ENCODE measurements at places on chromosomes 13 and 19. TPM values are rescaled to one million over a fixed set of nuclear protein-coding genes. Genes with fewer than 3 reads are reported as not detected.

DNA sequence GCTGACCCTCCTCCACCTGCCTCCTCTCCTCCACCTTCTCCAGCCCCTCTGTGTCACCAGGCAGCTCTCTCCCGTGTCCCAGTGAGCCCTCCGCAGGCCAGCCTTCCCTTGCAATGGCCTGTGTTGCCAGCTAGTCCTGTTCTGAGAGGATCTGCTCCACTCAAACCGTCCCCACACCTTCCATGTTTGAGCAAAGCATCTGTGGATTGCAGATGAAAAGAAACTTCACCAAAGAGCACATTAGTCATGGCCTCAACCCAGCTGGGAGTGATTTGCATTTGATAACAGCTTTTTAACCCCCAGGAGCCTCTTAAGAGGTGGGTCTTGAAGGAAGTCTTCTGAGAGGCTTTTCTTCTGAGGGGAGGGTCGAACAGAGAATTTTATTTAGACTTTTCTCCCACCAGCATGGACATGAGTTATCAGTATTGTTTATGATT, 72.8 kb downstream of the COL4A2 start:
- H3K4me1 ChIP-seq: no peaks in the 10 kb centered on the region
- H3K27ac ChIP-seq: no peak overlapping the region
- H3K27me3 ChIP-seq: no peaks in the 10 kb centered on the region
- no peak for DNase-seq

DNA sequence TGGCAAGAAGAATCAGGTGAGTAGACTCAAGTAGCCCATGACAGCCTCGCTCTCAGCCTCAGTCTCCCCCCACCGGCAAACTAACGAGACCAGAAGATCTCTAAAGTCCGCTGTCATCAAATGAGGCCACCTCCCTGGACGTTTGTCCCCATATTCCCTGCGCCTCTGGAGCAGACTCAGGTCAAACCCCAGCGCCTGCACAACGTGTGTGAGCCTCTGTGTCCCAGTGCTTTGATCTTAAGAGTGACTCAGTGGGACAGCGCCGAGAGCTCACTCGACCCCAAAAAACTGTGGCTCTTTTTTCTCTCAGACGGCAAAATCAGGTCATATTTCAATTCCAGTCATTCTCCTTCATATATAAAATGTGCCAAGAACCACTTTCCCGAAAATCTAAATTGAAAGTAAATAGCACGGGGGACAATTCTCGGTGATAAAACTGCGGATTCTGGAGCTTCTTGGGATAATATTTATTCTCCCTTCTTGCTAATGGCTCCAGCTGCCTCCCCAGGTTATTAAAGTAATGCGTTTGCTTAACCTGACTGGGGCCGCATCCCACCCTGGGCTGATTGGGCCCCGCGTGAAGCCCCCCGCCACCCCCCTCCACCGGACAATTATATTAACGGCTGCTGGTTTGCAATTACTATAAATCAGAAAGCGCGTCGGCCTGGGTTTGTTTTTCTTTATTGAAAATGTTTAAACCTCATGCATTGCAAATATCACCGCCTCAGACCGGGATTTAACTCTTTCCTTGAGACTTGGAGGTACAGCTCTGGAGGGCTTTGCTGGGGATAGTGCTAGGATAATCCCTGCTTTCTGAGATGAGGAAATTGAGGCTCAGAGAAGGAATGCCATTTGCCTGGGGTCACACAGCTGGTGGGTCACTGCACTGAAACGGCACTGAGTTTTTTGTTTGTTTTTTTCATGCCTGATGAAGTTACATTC, 37.5 kb upstream of the ZNRF4 start:
- no peaks in the 10 kb centered on the region for H3K4me1 ChIP-seq
- H3K36me3 ChIP-seq: no peaks in the 10 kb centered on the region
- H3K4me3 ChIP-seq: no peak overlapping the region
- no peak overlapping the region for H3K27ac ChIP-seq

DNA sequence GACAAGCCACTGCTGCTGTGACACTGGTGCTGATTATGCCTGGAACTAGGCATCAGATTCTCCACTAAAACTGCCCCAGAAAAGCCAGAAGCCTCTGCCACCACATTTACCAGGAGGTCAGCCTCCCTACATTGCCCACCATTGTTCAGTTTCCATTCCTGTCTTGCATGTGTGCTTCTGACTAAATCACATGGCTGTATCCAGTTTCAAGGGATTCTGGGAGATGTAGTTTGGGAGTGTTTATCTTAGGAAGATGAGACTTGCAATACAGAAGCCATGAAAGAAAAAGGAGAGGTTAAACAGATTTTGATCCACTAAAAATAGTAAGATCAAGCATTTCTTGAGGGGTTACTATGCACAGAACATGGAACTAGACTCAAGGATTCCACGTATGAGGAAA, 40.7 kb upstream of the SERPINE3 start:
- H3K4me3 ChIP-seq: no peak overlapping the region
- no peak for DNase-seq
- no peaks in the 10 kb centered on the region for H3K36me3 ChIP-seq
- no peak overlapping the region for H3K27ac ChIP-seq
- H3K4me1 ChIP-seq: no peaks in the 10 kb centered on the region

DNA sequence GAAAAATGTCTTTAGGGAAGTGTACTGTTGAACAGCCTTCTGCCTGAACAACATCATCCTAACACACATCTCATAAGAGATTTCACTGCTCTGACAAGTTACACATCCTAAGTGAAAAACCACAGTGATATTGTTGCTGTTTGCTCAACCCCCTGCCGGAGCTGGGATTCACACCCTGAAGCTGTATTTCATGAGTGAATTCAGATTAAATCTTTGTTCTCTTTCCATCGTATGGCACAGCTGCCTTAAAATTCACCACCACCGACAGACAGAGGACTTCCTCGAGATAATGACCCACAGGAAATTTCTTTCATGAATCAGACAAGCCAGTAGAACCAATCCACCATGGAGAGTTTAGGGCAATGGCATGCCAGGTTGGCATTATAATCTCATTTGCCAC, 280.8 kb downstream of the DCT start:
- no peak overlapping the region for H3K4me3 ChIP-seq
- no peak overlapping the region for H3K27ac ChIP-seq
- DNase-seq: no peak
- H3K27me3 ChIP-seq: no peaks in the 10 kb centered on the region
- no peaks in the 10 kb centered on the region for H3K4me1 ChIP-seq
- H3K36me3 ChIP-seq: no peaks in the 10 kb centered on the region

GRCh38 chr13:36214163-36214921, at the start of gene SOHLH2:
SOHLH2 (minus strand) TSS chr13:36214556; CDS start chr13:36214526, 30 bp downstream.
- no peaks in the 10 kb centered on the region for H3K27me3 ChIP-seq
- H3K36me3 ChIP-seq: no peaks in the 10 kb centered on the region
- no peak within 1 kb of the TSS for H3K27ac ChIP-seq
- no peaks in the 10 kb centered on the region for H3K4me1 ChIP-seq
- H3K4me3 ChIP-seq: no peak within 1 kb of the TSS

DNA sequence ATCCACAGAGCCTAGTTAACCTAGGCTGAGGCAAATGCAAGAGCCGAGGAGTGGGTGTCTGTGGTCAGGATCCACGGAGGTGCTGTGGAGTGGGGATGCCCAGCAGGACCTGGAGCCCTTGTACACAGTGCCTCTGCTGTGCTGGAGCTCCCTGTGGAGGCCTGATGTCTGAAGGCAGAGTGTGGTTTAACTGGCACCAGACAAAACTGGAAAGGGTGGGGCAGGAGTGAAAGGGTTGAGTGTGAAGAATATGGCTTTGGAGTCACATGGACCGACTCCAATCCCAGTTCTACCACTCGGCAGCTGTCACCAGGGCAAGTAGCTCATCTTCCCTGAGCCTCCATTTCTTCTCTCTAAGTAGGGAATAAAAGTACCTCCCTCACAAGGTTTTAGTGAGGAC, 60.3 kb upstream of the GPR12 start:
- H3K27ac ChIP-seq: no peak overlapping the region
- no peaks in the 10 kb centered on the region for H3K27me3 ChIP-seq
- H3K4me1 ChIP-seq: no peaks in the 10 kb centered on the region

- no peaks in the 10 kb centered on the region for H3K27me3 ChIP-seq
- no peaks in the 10 kb centered on the region for H3K36me3 ChIP-seq
- H3K4me1 ChIP-seq: peaks cover 7% of the 10 kb centered on the region
- H3K4me3 ChIP-seq: no peak overlapping the region
Observed at GRCh38 chr13:75505327-75505726, 23.4 kb upstream of the TBC1D4 start.

GRCh38 chr19:37719927-37720265, 335 bp upstream of the ZNF607 start:
- no peak for DNase-seq
- H3K4me1 ChIP-seq: peaks cover 10% of the 10 kb centered on the region
- no peaks in the 10 kb centered on the region for H3K36me3 ChIP-seq
- H3K4me3 ChIP-seq: peak overlapping the region; percentile 85
- peak overlapping the region; percentile 67 for H3K27ac ChIP-seq
- H3K27me3 ChIP-seq: no peaks in the 10 kb centered on the region

GRCh38 chr13:73158851-73159250, 100.0 kb downstream of the KLF5 start:
- no peaks in the 10 kb centered on the region for H3K36me3 ChIP-seq
- H3K4me1 ChIP-seq: no peaks in the 10 kb centered on the region
- no peaks in the 10 kb centered on the region for H3K27me3 ChIP-seq
- no peak overlapping the region for H3K4me3 ChIP-seq
- no peak for DNase-seq

GRCh38 chr19:50008532-50008931, 16.6 kb downstream of the VRK3 start:
- H3K27me3 ChIP-seq: no peaks in the 10 kb centered on the region
- no peaks in the 10 kb centered on the region for H3K36me3 ChIP-seq
- H3K4me3 ChIP-seq: no peak overlapping the region
- peaks cover 16% of the 10 kb centered on the region for H3K4me1 ChIP-seq
- DNase-seq: no peak

GRCh38 chr19:517721-518597, 10.7 kb downstream of the TPGS1 start:
- H3K4me1 ChIP-seq: no peaks in the 10 kb centered on the region
- H3K27me3 ChIP-seq: no peaks in the 10 kb centered on the region
- peaks cover 6% of the 10 kb centered on the region for H3K36me3 ChIP-seq
- no peak for DNase-seq
- no peak overlapping the region for H3K4me3 ChIP-seq

DNA sequence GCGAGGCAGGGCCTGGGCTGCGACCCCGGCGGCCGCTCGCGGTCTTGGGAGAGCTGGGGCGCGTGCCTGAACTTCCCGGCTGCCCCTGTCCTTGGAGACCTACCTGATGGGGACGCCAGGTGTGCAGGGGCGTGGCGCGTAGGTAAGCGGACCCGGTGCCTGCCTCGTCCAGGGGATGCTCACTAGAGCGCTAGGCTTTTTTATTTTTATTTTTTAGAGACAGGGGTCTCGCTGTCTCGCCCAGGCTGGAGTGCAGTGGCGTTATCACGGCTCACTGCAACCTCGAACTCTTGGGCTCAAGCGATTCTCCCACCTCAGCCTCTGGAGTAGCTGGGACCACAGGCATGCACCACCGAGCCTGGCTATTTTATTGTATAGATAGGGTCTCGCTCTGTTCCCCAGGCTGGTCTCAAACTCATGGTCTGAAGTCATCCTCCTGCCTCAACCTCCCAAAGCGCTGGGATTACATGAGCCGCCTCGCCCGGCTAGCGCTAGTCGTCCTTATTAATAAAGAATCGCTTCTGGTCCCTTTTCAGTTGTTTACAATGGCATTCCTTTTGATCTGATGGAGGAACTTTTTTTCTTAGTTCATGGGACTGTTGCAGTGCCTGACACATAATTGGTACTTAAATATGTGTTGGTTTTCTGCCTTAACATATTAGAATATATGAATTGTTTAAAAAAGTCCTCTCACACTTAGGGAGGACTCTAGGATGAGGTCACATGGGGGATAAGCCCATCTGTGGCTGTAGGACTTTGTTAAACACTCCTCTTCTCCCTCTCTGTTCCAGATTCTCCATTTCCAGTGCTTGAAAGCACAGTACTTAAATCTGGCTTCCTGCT, 812 bp downstream of the DPY19L3 start:
- peak overlapping the region; percentile 97 for H3K27ac ChIP-seq
- H3K4me1 ChIP-seq: peaks cover 8% of the 10 kb centered on the region
- DNase-seq: no peak
- peak overlapping the region; percentile 84 for H3K4me3 ChIP-seq

GRCh38 chr13:83881140-83881684, 1.1 kb downstream of the SLITRK1 start:
- H3K27me3 ChIP-seq: peaks cover 72% of the 10 kb centered on the region
- no peak for DNase-seq

GRCh38 chr13:106232681-106233080, 302.8 kb downstream of the EFNB2 start:
- H3K27ac ChIP-seq: no peak overlapping the region
- no peaks in the 10 kb centered on the region for H3K27me3 ChIP-seq
- H3K36me3 ChIP-seq: no peaks in the 10 kb centered on the region
- no peaks in the 10 kb centered on the region for H3K4me1 ChIP-seq
- no peak overlapping the region for H3K4me3 ChIP-seq

DNA sequence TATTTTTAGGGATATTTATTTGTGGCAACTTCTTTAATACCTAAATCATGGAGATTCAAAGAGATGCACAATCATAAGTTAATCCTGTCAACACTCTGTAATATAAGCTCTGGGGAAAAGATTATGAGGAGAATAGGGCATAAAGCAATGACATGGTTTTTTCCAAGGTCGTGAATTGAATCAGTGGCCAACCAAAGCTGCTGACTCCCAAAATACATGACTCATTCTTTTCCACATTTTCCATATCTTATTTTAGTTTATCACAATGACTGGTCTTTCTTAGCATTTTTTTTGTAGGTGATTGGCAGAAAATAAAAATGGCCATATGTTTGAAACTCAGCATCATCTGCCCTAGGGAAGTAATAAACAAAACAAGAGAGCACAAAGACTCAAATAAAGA, 28.5 kb upstream of the RBM26 start:
- H3K27ac ChIP-seq: no peak overlapping the region
- no peaks in the 10 kb centered on the region for H3K36me3 ChIP-seq
- H3K4me3 ChIP-seq: no peak overlapping the region
- no peaks in the 10 kb centered on the region for H3K4me1 ChIP-seq

DNA sequence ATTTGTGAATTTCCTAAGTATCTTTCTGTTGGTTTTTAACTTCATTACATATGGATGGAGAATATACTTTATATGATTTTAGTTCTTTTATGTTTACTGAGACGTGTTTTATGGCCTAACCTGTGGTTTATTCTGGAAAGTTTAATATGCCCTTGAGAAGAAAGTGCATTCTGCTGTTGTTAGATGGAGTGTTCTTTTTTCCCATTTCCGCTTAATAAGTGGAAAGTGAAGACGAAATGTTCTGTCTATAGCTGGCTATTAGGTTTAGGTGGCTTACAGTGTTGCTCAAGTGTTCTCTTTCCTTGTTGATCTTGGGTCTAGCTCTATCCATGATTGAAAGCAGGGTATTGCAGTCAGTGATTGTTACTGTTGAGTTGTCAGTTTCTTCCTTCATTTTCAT, 17.2 kb upstream of the TIMM50 start:
- no peak overlapping the region for H3K27ac ChIP-seq
- no peak overlapping the region for H3K4me3 ChIP-seq

DNA sequence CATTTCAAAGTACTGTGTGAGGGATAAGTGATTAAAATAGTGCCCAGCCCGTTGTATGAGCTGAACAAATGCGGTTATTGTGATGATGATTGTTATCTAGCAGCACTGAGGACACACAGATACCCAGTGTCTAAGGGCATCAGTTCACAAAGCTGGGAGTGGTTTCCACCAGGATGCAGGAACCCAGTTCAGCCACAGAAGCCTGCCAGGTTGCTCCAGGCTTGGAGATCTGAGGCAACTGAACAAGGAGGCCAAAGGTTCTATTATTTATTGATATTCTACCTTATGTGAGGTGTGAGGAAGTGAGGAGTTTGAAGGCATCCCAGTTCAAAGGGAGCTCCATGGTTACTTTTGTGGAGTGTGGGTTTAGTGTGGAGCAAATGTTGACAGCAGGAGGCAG, 13.2 kb downstream of the DIAPH3 start:
- H3K27me3 ChIP-seq: no peaks in the 10 kb centered on the region
- H3K4me3 ChIP-seq: no peak overlapping the region
- no peak overlapping the region for H3K27ac ChIP-seq
- H3K36me3 ChIP-seq: no peaks in the 10 kb centered on the region

Gene TMPRSS9
- not detected for total RNA-seq

Gene WDR88
- total RNA-seq: not detected

Gene KLK3
- total RNA-seq: not detected

Gene GARIN5A
- total RNA-seq: 2.6 TPM

Gene CLC
- total RNA-seq: not detected

Gene LIPE
- total RNA-seq: 5.9 TPM
